ENCODE measurements at places on chromosomes 12 and 14. TPM values are rescaled to one million over a fixed set of nuclear protein-coding genes. Genes with fewer than 3 reads are reported as not detected.

DNA sequence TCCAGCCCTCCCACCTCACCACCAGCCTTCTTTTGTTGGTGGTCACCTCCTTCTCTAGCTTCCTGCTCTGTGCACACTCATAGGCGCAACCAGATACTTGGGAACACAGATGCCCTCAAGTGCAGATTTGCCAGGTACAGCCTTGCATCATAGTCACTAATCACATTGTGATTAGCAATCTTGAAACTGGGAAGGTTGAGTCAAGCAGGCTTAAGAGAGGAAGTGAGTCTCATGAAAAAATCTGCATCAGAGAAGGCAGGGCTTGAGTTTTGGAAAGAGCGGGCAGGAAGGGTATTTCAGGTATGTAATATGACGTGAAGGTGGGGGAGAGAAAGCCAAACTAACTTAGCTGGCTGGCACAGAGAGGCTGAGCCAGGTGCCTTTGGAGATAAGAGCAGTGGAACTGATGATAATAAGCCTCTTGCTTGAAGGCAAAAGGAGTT is 2.7 kb upstream of the RABGGTA start:
- peak; percentile 21 for DNase-seq

ANO4 gene
- total RNA-seq = 2.6 TPM

ISCA2 gene
- total RNA-seq = 24.9 TPM

DNA sequence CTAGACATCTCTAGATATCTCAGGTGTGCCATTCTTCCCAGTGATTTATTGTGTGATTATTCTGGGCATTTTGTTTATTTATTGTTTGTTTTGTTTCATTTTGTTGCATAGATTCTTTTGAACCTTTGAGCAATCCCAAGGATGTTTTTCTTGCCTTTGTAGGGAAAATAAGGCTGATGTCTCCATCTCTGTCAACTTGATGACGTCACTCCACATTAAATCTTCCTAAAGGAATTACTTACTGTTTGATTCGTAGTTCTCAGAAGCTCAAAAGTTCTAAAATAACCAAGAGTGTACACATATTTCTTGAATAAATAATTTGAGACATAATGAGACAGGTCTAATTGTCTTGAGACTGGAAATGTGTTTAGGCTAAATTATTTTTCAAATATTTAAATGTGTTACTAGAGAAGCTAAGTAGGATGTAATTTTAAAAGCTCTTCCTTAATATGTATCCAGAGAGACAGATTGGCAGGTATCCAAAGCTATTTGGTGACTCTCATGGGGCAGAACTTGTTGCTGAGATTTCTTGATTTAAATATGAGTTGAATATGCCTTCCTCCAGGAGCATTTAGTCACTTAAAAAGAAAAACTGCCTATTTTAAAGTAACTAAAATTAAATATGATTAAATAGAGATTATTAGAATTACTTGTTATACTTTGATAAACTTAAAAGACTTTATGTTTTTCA is 128.7 kb downstream of the CNTN1 start:
- DNase-seq = no peak

- no peak for DNase-seq
Observed at GRCh38 chr14:105176513-105176912, 4.6 kb downstream of the NUDT14 start.

MUCL1 gene
- total RNA-seq = not detected

- DNase-seq = no peak
Observed at GRCh38 chr12:108609537-108610335, 11.9 kb upstream of the TMEM119 start.

RPL36AL gene
- total RNA-seq = 122 TPM

NID2 gene
- 7.1 TPM for total RNA-seq

- peak; percentile 45 for DNase-seq
Observed at GRCh38 chr14:67240168-67240932, 885 bp upstream of the PALS1 start.

COCH gene
- total RNA-seq = 20.6 TPM

- no peak for DNase-seq
Observed at GRCh38 chr12:2221030-2221621, 168.3 kb downstream of the CACNA1C start.

SERPINA12 gene
- total RNA-seq = not detected

GRCh38 chr12:44653861-44654527 is 222.1 kb downstream of the NELL2 start:
- DNase-seq = no peak

GRCh38 chr14:96002498-96002884 is 36.7 kb upstream of the C14orf132 start:
- DNase-seq = no peak

RFLNA gene
- total RNA-seq = 20.4 TPM

DNA sequence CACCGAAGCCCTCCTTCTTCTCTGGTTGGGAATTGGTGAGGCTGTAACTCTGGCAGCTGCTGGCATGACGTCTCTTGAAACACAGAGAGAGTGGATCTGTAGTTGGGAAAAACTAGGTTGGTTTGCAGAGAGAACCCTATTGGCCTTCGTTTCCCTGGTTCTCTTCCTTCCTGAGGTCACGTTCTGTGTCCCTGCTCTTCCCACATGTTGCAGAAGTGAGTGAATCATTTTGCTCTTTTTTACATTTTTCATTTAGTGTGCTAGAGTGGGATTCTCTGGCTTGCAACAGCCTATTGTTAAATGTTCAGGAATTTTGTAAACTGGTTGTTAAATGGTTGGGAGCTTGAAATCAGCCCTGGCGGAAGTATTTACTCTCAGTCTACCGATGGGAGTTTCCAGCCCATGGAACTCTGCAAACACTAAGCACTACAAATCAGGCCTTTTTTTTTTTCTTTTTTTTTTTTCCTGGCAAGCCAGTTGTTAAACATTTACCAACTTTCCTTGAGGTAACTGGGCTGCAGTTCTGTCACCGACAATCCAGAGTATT is 26.8 kb upstream of the CKAP4 start:
- no peak for DNase-seq

DNA sequence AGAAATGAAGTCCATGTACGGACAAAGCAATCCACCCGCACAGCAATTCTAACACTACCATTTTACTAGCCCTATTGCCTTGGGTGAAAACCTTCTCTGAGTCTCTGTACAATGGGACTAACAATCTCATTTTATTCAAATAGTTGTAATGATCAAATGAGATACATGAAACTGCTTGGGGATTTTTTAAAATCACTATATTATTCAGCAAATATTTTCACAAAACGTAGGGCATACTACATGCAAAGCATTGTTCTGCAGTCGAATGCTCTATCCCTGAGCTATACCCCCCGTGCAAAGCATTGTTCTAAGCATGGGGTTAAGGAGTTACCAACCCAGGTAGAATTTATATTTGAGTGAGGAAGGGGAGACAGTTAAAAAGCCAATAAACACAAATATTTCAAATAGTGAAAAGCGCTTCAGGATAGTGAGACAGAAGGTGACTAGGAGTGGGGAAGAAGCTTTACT is 554 bp upstream of the ATF7 start:
- no peak for DNase-seq

DNA sequence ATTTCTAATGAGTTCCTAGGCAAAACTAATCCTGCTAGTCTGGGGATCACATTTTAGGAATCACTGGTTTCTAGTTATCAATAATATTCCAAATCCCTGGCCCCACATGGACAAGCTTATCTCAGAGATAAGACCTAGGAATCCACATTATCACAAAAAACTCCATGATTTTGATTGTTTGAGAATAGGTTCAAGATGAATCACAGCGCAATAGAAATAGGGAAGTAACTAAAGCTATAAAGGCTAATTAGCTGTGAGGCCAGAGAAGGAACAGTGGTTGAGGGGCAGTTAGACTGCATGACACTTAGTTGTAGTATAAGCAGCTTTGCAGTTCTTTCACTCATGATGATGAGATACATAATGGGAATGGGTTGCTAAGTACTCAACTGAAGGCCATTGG is 13.1 kb upstream of the ATP5F1B start:
- no peak for DNase-seq

GRCh38 chr12:27469176-27469736 is 22.7 kb downstream of the SMCO2 start:
- no peak for DNase-seq

GRCh38 chr12:114841557-114842251 is 157.7 kb upstream of the TBX3 start:
- DNase-seq = peak; percentile 86

GRCh38 chr12:68416350-68416749 is 84.2 kb upstream of the MDM1 start:
- no peak for DNase-seq

DNA sequence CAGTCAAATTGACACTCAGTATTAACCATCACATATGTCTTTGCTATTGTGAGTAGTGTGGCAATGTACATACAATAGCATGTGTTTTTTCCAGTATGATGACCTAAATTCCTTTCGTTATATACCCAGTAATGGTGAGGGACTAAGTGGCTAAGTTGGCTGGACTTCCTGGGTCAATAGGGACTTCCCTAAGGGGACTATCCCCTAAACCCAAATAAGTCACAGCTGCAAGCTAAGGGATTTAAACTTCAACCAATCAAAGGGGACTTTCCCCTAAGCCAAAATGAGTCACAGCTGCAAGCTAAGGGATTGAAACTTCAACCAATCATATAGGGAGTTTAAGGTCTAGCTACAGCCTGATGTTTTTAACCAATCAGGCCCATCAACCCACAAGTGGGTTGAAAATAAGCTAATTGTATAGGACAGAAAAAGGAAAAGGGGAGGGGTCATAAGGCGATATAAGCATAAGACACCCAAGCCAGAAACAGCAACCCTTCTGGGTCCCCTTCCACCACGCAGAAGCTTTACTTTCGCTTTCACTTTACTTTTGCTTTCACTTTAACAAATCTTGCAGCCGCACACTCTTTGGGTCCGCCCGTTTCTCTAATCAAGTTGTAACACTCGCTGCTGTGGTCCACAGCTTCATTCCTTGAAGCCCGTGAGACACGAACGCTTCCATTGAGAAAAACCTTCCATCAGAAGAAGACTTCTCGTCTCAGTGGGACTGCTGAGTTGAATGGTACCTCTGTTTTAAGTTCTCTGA is 404.4 kb downstream of the FLRT2 start:
- DNase-seq = peak; percentile 9

DNA sequence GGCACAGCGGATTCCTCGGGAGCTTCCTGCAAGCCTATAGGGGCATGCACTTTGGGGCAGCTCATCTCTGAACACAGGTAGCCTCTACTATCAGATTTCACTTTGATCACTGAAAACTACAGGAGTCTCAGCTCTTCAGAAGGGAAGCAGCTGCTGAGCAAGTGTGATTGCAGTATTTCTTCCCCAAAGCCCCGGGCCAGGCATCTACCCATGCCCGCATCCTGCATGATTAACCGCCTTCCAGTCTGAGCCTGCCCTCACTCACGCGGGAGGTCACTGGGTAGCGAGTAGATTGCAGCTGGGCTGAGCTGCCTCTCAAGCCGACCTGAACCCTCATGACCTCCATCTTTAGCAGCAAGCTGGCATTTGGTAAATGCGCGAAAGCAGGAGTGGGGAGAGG is 334.7 kb downstream of the DPF3 start:
- DNase-seq = no peak

DNA sequence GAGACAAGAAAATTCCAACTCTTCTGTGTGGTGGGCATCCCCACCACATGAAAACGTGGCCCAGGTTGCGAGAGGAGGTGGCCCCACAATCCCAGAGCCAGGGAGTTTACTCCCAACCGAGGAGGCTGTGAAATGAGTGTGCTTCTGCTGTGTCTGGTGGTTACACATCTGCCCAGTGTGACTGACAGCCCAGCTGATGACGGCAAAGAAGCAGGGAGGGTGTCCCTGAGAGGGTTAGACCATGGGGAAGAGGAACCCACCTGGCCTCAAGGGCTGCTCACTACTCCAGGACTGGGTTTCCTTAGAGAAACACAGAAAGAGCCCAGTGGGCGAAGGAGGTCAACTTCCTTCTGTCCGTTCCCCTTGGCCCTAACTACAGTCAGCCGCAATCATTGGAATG is 24.6 kb downstream of the ZFP36L1 start:
- DNase-seq = no peak

Data from GM23338 (cell line).